ENCODE measurements at places on chromosomes 3 and 15.

- DNase-seq, result no peak
These were observed 30.4 kb downstream of the STARD9 start for GRCh38 chr15:42605796-42606195.

- DNase-seq, result no peak
These were observed 11.6 kb upstream of the TMED3 start for GRCh38 chr15:79299126-79299840.

- DNase-seq, result no peak
These were observed 52.8 kb upstream of the DGKG start for GRCh38 chr3:186414735-186415419.

GRCh38 chr3:105284876-105285275 is 81.8 kb upstream of the ALCAM start:
- DNase-seq, result no peak

DNA sequence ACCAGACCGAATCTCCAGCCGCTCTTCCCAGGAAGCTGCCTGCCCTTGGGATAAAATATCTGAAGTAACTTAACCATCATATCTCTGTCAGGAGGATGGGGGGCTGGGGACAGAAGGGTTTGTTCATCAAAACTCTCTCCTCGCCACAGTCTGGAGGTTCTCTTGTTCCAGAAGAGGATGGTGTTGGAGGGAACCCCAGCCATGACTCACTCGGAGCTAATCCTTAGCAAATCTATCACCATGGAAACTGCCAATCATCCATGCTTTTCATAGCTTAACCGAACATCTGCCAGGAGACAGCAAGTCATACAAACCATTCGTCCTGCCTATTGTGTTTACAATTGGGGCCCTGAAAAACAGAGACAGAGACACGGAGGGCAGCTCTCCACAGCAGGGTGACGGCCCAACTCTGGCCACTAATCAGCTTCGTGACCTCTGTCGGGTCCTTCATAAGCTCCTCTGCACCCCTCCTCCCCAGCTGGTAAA is 73.8 kb upstream of the HEG1 start:
- no peak for DNase-seq

DNA sequence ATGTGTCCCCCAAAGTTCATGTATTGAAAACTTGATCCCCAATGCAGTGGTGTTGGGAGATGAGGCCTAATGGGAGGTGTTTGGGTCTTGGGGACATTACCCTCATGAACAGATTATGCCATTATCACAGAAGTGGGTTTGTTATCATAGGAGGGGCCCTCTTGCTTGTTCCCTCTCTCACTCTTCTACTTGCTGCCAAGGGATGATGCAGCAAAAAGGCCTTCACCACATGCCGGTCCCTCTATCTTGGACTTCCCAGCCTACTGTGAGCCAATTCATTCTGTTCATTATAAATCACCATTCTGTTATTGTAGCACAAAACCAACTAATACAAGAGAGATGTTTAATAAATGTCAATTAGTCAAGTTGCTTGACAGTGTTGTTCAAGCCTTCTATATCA is 47.2 kb downstream of the FAM227B start:
- DNase-seq, result no peak

- no peak for DNase-seq
These were observed 430.3 kb downstream of the NTRK3 start for GRCh38 chr15:87826119-87826747.

DNA sequence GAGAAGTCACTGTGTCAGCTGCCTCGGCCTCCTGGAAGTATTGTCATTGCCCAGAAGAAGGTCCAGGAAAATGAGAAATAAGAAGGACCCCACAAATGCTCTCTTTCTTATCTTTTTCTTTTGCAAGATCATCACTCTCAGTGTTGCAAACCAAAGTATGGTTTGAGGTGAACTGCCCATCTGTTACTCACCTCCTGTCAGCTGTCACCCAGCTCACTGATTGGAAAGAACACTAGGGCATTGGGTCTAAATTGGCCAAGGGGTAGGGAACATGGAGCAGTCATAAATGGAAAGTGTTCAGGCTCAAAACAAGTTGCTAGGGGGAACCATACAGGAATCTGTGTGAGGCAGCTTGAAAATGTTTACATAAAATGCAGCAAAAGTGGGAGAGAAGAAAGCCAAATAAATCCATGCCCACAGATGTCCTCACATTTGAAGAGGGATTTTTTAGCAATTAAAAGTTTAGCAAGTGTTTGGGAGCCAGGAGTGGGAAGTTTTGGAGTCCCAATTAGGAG is 431.2 kb upstream of the THBS1 start:
- no peak for DNase-seq

DNA sequence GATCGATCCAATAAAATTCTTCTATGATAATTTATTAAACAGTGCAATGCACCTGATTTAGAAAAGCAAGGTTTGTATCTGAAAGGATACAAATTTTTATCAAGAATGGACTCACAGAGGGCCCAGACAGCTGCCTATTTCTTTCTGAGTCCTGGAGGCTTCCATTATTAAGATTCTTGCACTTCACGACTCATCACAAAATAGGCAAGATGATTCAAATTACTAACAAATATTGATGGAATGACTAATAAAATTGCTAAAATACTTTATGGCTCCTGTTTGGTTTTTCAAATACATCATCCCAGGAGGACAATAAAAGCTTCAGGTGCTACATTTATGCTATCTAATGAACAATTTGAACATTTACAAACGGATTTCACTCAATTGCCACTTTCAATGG is 483.0 kb upstream of the AGTR1 start:
- no peak for DNase-seq

- DNase-seq, result no peak
These were observed 275.8 kb upstream of the RBMS3 start for GRCh38 chr3:29004885-29005599.

DNA sequence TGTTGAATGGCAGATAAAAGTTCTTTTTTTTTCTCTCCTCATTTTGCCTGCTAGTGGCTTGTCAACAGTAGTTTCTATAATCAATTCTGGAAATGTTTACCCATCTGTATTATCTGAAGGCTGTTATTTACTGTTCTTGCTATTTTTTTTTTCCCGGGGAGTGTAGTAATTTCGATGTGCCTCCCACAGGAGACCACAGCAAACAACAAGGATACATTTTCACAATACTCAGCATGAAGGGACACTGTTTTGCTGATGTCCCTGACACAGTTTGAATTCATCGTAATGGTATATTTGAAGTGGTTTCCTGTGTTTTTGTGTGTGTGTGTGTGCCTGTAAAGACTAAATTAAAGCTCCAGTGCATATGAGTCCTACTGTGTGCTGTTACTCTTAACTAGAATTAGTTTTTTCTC is 92.1 kb upstream of the ICE2 start:
- no peak for DNase-seq

DNA sequence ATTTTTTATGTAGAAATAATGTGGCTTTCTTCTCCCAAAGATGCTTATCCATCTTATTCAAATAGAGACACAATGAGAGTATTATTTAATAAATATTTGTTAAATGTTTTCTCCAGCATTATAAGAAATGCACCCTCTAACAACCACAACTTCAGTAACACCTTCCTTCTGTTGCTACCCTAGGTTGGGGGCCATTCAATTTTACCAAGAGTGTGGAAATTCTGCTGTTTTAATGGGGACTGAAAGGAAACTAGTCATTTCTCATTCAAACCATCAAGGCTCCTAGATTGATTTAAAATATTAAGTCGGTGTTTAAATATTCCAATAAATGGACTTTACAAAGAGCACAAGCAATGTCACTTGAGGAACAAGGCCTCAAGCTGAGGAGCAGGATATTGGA is 7.6 kb downstream of the ONECUT1 start:
- no peak for DNase-seq

DNA sequence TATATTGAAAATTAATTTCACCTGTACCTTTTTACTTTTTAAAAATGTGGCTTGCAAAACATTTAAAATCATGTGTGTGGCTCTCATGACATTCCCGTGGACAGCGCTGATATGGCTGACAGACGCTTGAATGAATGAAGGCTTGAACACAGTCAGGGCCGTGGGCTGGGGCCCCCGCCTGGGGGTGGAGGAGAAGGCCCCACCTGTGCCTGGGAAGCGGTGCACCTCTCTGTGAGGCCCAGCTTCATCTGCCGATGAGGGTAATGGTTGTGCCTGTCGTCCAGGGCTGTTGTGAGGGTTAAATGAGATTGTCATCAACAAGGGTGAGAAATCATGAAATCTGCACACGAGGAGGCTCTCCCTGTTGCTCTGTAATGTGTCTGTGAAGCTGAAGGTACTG is 85.9 kb upstream of the PRR23E start:
- no peak for DNase-seq

DNA sequence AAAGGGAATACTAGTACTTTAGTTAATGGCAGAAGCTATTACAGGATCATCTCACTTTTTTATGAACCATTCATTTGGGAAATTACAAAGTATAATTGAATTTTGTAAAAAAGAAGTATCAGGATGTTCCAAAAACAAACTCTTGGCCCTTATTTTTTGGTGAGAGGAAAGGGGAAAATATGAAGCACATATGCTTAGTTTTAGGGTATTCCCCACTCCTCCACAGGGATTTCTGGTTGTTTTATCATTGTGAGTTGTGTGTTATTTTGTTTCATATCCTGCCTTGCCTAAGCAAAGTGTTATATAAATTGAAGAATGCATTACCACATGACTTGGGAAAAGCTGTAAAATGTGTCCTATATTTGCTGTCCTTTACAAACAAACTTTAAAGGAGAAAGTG is 227.0 kb downstream of the FMN1 start:
- no peak for DNase-seq

DNA sequence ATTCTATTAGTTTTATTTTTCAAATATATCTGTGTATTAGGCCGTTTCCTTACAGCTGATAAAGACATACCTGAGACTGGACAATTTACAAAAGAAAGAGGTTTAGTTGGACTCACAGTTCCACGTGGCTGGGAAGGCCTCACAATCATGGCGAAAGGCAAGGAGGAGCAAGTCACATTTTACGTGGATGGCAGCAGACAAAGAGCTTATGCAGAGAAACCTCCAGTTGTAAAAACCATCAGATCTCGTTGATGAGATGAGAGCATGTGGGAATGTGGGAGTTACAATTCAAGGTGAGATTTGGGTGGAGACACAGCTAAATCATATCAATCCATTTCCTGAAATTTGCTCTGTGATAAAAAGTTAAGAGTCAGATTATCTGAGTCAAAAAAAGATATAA is 2.3 kb upstream of the GOLGA8A start:
- no peak for DNase-seq

DNA sequence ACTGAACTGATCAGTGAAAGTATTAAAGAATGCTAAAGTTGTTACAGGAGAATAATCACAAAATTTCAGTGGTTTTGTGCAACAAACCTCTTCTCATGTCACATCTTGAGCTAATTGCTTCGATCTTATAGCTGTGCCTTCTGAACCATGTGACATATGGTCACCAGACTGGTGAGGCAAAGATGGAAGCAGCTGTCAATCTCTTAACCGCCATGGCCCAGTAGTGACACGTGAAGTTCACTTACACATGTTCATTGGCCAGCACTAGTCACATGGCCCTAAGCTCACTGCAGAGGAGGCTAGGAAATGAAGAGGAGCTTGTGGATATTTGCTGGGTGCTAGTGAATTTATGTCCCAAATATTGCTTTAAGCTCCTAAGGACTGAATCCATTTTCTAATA is 32.5 kb downstream of the BOC start:
- DNase-seq, result no peak

DNA sequence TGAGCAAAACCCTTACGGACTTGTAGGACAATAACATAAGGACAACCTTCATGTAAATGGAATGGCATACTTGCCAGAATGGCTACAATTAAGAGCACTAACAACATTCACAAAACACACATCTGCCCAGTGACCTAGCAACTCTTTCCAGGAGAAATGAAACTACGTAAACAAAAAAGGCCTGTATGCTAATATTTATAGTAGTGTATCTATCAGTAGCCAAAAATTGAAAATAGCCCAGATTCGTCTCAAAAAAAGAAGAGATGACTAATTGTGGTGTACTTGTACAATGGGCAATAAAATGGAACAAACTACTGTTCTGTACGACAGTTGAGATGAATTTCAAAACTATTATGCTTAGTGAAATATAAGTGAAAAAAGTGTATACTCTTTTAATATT is 38.4 kb downstream of the CMC1 start:
- DNase-seq, result no peak

DNA sequence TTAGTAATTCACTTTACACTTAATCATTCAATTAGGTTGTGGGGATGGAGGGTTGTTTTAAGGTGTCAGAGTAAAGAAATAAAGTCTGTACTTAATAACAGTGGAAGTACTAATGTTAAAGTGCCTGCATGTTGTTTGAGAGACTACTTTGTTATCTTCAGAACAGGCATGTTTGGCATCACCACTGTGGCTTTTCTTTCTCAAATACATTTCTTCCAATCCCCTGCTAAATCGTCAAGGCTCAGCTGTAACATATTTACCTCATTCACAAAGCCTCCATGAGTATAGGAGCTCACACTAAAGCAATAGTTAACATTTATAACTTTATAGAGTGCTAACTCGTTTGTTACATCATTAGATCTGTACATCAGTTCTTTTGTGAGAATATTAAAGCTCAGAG is 2.6 kb downstream of the TIMMDC1 start:
- no peak for DNase-seq

DNA sequence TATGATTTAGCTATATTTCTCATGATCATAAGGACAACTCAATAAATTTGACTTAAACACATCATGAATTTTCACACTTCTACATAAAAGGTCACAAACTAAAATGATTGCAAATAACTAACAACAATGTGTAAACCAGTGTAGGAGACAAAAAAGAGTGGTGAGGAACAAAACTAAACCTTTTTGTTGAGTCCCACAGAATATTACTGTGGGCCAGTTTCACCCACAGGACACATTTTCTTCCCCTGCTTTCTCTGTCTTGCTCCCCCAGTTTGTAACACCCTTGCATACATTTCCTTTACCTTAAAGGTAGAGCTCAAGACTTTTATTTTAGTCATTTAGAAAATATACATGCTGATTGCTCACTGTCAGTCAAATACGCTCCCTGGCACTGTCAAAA is 130.9 kb upstream of the GOLGA6L6 start:
- DNase-seq, result no peak

GRCh38 chr3:47950453-47951169 is 65.6 kb downstream of the MAP4 start:
- no peak for DNase-seq

DNA sequence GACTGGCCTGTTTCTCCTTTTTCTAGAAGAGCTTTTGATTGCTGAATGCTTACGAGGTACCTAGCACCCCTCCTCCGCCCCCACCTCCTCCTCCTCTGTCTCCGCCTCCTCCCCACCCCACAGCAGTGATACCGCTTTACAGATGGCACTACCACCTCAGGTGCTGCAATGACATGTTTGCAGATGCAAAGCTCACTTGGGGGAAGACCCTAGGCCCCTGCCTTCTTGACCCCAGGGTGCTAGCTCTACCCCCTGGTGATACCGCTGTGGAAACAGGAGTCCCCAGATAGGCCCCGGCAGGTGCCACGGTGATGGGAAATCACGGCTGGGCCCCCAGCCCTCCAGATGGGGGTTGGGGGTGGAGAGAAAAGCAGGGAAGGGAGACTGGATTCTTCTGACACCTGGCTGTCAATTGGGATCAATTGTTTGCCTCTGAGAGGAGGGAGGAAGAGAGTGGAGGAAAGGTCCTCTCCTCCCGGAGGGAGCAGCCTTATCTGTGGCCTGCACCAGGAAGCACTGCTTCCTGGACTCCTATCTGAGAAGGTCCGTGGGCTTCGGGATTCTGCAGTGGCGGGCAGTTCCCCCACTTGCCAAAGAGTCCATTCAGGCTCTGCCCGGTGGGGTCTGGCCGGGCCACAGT is 37.6 kb downstream of the DNASE1L3 start:
- DNase-seq, result no peak

- DNase-seq, result no peak
These were observed 198.4 kb downstream of the ATP10A start for GRCh38 chr15:25664761-25665160.
